ENCODE measurements at places on chromosomes 4 and X.
A peak's percentile ranks its signal among the peaks of the same experiment; 100 is the strongest.

DNA sequence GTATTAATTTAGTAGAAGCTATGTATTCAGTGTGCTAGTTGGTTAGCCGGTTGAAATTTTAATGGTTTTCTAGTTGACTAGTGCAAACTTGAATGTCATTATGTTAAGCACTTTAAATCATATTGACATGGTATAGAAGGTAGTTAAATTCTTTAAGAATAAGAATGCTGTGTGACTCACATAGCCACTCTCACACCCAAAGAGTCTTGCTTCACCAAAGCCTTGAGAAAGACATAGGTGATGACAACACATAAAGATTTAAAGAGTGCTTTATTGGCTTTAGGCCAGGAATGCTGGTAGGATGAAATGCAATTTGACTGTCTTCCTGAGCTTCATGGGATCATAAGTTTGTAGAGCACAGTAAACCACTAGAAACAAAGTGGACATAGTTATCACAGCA lies 85.3 kb downstream of the DCAF8L2 start:
- no peak for DNase-seq

DNA sequence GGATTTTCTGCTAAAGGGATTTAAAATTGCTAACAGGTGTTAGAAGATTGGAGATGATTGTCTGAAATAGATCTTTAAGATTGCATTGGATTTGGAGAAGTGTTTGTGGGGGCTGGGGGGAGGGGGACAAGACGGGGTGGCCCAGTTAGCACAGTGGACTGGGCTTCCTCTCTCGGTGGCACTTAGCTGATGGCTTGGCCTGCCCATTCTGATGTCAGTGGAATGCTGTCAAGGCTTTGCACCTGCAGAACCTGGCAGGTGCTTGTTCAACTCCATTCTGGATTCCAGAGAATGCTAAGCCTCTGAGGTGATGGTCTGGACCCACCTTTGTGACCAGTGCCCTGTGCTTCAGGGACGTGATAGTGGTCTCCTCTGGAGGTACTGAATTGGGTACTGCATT lies 43.7 kb downstream of the ADD1 start:
- DNase-seq = no peak

- no peak for DNase-seq
These were observed 35.4 kb downstream of the JADE1 start for GRCh38 chr4:128844931-128845330.

DNA sequence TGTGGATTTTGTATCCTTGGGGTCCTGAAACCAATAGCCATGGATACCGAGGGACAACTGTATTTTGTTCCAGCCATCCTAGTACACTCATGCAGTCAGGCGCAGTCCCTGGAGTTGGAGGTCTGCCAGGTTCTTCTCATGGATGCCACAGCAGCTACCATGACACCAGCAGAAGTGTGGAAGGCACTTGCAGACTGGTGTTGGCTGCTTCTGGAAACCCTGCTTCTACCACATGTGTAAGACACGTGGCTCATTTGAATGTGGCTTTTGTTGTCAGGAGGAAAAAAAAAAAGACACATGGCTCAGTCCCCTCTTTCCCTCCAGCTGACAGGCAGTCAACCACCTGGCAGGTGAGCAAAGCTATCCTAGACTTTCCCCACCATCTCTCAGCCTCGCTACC lies 19.4 kb downstream of the DRD5 start:
- DNase-seq = no peak

GRCh38 chr4:30536231-30536630 lies 183.9 kb upstream of the PCDH7 start:
- no peak for DNase-seq

- DNase-seq = peak; percentile 63
These were observed 564 bp downstream of the PGK1 start for GRCh38 chrX:78104447-78105176.

DNA sequence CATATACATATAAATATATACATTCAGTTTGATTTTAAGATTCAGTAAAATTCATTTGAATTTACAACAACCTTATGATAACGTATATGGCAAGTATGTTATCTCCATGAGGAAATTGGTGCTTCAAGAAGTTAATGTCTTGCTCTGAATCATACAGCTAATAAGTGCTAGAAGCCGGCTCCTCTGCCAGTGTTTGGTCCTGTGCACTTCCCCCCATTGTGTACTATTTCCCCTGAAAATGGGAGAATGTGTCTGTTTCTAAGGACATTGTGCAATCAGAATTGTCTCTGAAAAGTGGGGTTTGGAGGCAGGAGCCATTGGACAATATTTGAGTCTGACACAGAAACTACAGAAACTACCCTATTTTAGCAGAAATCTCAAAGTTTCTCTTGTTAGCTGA lies 135.9 kb downstream of the CPE start:
- no peak for DNase-seq

DNA sequence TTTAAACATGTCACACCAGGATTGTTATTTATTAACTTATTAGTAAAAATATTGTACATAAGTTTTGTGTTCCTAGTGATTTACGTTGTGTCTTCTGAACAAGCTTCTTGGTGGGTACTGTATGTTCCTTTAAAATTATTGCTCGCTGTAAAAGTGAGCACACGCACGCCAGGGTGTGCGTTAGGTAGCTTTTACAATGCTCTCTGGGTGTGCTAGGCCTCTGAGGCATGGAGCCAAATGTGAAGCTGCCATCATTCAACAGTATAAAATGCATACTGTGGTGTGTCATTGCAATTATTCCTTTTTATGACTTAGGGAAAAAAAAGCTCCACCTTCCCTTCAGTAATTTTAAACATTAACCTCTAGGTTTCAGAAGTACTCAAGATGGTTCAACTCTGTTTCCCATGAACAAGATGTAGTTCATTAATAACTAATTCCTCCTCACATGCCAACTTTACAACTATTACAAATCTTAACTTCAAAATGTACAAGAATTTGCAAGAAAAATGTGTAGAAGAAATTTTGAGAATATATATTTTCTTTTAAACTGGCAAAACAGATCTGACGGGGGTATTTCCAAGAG lies 42.4 kb downstream of the ATOH1 start:
- DNase-seq = no peak

DNA sequence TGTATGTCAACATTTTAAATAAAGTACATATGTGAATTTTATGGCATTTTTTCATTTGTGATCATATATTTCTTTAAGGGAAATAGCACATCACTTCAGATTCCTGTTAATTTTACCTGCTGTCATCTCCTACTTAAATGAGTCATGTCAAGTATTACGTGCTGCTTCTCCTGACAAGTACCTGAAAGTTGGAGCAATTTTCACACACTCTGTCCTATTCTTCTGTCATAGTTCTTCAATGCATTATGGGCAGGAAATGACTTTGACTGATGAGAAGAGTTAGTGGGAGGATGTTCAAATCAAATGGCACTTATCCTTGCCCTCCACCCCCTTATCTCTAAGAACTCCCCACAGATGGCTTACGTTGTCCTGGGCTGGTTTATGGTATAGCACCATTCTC lies 64.2 kb upstream of the SYTL5 start:
- DNase-seq = no peak

GRCh38 chr4:55793479-55793878 lies 26.1 kb upstream of the EXOC1L start:
- DNase-seq = no peak

GRCh38 chr4:95528388-95528948 lies 20.3 kb downstream of the UNC5C start:
- no peak for DNase-seq

DNA sequence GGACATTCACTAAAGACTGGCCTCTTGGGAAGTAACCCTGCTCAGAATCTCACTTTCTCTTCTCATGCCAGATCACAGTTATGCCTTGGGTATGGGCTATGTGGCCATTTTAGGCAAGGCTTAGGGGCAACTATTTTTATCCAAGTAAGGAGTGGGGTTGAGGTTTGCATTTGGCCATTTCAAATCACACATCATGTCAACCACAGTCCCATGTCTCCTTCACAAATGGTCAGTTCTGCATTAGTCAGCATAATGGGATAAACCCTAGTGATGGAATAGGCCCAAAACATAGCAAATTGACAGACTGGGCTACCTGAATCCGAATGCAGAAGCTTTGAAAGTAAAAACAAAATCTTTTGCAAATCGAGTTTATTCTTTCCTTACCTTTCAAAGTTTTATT lies 827 bp upstream of the RTL3 start:
- DNase-seq = no peak

DNA sequence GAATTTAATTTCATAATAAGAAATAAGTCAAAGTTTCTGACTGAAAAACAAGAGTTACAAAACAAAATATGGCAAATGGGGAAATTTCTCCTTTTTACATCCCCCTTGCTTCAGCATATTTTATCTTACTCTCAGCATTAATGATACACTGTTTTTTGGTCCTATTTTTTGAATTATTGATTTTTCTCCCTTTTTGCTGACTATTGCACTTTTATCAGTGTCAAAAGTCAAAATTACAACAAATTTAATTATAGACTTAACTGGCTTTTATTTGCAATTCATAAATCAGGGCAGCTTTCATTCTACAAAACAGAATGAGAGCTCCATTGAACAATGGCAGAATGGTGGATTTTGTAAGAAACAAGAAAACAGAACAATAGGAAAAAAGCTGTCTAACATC lies 901.9 kb downstream of the FAT4 start:
- DNase-seq = no peak

DNA sequence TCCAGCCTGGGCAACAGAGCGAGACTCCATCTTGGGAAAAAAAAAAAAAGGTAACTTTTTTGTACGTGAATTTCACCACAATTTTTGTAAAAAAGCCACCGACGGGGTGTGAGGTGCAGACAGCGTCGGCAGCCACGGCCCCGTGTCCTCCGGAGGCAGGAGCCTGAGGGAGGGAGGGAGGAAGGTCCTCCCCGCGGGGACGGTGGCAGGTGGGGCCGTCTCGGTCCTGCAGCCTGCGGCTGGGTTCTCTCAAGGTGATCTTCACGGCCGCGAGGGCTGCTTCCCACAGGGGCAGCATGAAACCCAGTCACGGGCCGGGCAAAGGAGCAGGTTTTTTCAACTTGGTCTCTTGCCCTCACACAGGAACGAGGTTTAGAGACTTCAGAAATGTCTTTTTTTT lies 14.0 kb downstream of the PLCXD1 start:
- DNase-seq = no peak

- DNase-seq = no peak
These were observed 207.1 kb downstream of the NKX6-1 start for GRCh38 chr4:84291969-84292368.

DNA sequence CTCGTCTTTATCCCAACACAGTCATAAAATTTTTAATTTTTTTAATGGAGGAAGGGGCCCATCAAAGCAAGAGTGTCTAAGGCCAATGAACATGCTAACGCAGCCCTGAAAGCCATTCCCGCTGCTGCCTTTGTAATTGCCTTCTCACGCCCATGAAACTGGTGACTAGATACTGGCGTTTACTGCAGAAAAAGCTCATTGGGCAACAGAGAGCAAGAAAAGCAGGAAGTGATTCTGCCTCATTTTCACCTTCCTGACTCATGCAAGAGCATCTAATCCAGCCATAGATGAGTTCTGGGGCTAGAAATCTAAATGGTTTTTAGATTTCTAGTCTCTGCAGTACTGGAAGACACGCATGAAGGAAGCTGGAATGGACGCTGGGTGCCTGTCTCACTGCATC lies 72.5 kb downstream of the ANXA3 start:
- no peak for DNase-seq

DNA sequence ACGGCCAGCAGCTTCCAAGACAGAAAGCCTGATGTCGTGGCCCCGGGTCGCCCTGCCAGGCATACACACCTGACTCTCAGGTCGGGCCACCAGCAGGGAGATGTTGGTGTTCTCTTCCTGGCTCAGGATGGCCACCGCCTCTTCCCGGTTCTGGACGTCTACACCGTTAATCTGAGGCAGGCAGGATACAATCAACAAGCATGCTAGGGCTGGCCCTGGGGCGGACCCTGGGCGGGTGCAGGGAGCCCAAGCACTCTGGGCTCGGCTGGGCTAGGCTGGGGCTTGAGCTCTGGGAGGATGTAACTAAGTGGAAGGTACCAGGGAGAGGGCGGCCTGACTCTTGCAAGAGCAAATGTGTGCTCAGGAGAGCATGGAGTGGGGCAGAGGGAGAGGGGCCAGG lies 11.0 kb downstream of the SSR4 start:
- no peak for DNase-seq

DNA sequence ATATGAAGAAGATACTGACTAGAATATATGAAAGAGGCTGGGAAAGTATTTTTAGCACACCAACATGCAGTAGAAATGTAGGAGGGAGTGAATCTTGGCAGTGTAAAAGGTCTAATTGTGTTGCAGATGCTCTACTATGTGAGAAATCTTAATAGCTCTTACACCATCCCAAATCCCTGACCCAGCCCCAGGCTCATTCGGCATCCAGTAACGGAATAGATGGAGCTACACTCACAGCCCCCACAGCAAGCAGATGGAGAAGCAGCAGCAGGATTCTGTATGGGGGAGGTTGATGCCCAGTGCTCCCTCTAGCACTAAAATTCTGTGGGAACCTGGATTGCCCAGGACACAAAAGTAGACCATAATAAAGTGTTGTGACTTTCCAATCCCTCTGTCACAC lies 153.2 kb upstream of the PRDX4 start:
- no peak for DNase-seq

DNA sequence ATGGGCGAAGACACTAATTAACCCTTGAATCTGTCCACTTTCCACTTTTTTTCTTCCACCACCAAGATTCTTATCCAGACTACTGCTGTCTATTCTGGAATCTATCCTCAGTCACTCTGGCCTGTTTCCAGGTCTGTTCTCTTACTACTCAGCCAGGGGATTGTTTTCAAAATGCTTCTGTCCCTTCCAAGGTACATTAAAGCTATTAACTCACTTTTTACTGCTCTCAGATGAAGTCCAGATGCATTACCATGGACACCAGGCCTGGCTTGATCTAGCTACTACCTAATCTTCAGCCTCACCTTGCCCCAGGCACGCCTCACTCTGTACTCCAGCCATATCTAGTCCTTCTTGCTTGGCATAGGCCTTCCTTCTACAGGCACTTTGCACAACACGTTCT lies 66.4 kb downstream of the GALNT7 start:
- DNase-seq = no peak

- no peak for DNase-seq
These were observed 3.2 kb downstream of the CXorf38 start for GRCh38 chrX:40644176-40644575.

- DNase-seq = no peak
These were observed 76.7 kb upstream of the FAM9C start for GRCh38 chrX:13121020-13121555.

DNA sequence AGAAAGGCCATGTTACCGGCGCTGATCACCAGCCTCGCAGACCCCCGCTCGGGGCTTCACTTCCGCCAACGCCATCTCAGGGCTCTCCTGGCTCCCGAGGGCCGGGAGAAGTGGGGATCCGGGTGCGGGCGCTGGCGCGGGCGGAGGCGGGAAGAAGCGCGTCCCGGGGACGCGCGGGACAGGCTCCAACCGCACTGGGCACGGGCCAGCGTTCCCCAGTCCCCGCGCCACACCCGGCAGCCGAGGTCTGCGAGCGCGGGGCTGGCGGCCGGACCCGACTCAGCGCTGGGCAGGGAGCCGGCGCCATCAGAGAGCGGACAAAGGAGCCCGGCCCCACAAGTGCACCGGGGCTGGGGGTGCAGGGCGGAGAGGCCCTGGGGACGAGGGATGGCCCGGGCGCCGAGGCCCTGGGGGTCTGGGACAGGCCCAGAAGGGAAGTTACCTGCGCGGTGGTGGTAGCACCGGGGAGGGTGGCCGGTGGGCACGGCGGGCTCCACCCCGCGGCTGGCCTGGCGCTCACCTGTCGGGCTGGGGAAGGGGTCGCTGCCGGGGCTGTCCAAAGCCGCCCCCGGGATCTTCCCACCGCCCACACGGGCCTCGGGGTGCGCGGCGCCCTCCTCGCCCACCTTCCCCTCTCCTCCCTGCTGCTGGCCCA lies 449 bp downstream of the CTPS2 start:
- peak; percentile 26 for DNase-seq
